ENCODE measurements at places on chromosomes 4 and X. TPM values are rescaled to one million over a fixed set of nuclear protein-coding genes. Genes with fewer than 3 reads are reported as not detected.

The TXK gene
- not detected for polyA plus RNA-seq

The FREM3 gene
- polyA plus RNA-seq, result not detected

The APBB2 gene
- polyA plus RNA-seq, result 11.3 TPM

The MTMR8 gene
- polyA plus RNA-seq, result 0.93 TPM

The EXOC1L gene
- not detected for polyA plus RNA-seq

The MAGEE2 gene
- not detected for polyA plus RNA-seq

The SPARCL1 gene
- polyA plus RNA-seq, result not detected

The POU3F4 gene
- not detected for polyA plus RNA-seq

The ADRA2C gene
- 0.13 TPM for polyA plus RNA-seq

The CPE gene
- polyA plus RNA-seq, result 0.53 TPM

The MID1IP1 gene
- polyA plus RNA-seq, result 40.7 TPM

The ZNF280C gene
- 0.57 TPM for polyA plus RNA-seq

The ZNF711 gene
- polyA plus RNA-seq, result 0.65 TPM

The PAGE4 gene
- polyA plus RNA-seq, result not detected

The PPBP gene
- not detected for polyA plus RNA-seq

The CFAP99 gene
- not detected for polyA plus RNA-seq

The PLS3 gene
- 116 TPM for polyA plus RNA-seq

The DNAAF6 gene
- not detected for polyA plus RNA-seq

The BEX1 gene
- 0.60 TPM for polyA plus RNA-seq

The GABRE gene
- 4.4 TPM for polyA plus RNA-seq

The APEX2 gene
- polyA plus RNA-seq, result 28.7 TPM

The SLC4A4 gene
- 1.4 TPM for polyA plus RNA-seq

The PPP4R3C gene
- polyA plus RNA-seq, result not detected

The DLG3 gene
- 4.5 TPM for polyA plus RNA-seq

The FOXR2 gene
- not detected for polyA plus RNA-seq

The NPY1R gene
- polyA plus RNA-seq, result 0.03 TPM

The PDZD4 gene
- 0.03 TPM for polyA plus RNA-seq

The SHROOM2 gene
- 3.2 TPM for polyA plus RNA-seq

The ATOH1 gene
- not detected for polyA plus RNA-seq

The PLXNB3 gene
- 8.3 TPM for polyA plus RNA-seq

The RNF212 gene
- polyA plus RNA-seq, result 0.37 TPM

The ENAM gene
- polyA plus RNA-seq, result not detected

The IQSEC2 gene
- 4.8 TPM for polyA plus RNA-seq

The OTUD5 gene
- polyA plus RNA-seq, result 35.5 TPM

The RBMXL3 gene
- not detected for polyA plus RNA-seq

The GPR34 gene
- not detected for polyA plus RNA-seq

Data from foreskin keratinocyte (primary cell).